ENCODE measurements at places on chromosomes 11 and 22. TPM values are rescaled to one million over a fixed set of nuclear protein-coding genes. Genes with fewer than 3 reads are reported as not detected.
A peak's percentile ranks its signal among the peaks of the same experiment; 100 is the strongest.

DNA sequence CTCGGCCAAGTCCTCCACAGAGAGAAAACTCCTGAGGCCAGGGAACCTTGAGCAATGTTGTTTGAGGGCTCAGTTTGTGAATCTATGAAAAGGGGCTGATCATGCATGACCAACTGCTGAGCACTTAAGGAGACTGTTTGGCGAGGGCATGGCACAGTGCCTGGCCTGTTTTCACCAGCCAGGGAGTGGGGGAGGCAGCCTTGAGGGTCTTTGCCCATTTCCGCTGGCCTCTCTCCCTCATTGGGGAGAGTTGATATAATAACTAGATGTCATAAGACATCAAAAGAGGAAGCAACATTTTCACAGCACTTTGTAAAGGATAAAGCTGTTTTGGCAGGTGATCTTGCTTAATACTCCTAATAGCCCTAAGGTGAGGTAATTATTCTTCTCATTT, 110.6 kb downstream of the TP53I11 start:
- no peak for DNase-seq

Gene OR51I1
- 0.54 TPM for total RNA-seq

DNA sequence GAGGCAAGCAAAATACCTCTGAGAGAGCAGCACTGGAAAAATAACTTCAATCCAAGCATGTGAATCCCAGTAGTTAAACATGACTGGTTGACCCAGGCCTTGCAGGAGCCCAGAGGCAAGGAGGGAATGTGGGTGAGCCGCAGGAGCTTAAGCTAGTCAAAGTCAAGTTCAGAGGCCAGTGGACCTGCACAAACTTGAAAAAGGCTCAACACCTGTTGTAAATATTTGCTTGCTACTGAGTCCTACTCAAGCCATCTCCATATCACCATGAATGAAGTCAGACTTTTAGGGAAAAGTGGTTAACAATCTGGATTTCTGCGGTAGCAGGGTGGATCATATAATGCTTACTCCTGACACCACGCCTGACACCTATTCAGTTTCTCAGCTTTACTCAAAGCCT, 4.8 kb upstream of the CAT start:
- no peak for DNase-seq

DNA sequence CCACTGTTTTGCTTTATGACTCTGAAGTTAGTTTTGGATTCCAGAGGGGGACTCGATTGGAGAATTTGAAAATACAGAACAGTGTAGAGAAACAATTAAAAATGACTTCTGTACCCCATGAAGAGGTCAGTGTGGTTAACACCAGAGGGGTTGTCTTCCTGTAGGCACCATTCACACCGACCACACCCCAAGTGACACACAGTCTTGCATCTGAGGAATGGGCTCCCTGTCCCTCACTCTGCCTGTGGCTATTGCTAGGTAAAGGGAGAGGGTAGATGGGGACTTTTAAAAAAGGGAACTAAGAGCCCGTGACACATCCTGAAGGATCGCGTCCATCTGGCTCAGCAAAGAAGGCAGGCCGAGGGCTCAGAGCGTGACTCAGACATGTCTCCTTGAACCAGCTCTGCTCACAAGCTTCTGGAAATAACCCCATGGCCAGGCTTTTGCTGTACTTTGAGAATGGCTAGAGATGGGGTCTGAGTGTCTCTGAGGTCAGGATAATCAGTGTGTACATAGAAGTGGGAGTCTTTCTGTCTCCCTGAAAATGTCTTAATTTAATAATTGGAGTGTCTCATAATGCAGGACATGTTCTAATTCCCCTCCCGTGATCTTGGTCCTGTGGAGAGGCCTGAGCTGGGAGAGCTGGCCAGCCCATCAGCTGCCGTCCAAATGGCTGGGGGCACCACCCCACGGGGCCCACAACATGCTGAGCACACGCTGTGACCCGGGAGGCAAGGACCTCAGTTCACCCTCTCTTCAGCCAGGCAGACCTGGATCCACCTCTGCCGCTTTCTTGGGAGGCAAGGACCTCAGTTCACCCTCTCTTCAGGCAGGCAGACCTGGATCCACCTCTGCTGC, 39.3 kb downstream of the SGSM1 start:
- no peak for DNase-seq

DNA sequence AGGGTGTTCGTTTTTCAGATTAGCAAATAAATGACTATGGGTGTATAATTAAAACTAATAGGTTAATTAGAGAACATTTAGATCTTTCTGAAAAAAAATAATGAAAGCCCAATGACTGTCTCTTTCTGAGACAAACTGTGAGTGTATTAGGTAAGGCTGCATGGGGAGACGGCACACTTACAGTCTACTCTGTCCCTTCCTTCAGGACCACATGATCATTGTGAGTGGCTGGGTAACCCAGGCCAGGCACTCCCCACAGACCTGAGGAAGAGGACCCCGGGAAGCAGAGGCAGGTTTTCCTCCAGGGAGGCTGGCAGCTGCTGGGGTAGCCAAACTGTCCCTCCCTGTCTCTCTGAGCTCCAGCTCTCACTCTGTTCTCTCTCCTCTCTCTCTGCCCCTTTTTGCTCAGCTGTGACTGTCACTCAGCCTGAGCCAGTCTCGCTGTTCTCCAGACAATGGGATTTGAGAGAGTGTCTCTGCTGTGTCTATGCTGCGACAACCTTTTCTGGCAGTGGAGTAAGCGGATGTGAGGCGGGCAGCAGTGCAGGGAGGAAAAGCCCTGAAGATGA, 83.1 kb upstream of the NCAM1 start:
- DNase-seq = no peak

DNA sequence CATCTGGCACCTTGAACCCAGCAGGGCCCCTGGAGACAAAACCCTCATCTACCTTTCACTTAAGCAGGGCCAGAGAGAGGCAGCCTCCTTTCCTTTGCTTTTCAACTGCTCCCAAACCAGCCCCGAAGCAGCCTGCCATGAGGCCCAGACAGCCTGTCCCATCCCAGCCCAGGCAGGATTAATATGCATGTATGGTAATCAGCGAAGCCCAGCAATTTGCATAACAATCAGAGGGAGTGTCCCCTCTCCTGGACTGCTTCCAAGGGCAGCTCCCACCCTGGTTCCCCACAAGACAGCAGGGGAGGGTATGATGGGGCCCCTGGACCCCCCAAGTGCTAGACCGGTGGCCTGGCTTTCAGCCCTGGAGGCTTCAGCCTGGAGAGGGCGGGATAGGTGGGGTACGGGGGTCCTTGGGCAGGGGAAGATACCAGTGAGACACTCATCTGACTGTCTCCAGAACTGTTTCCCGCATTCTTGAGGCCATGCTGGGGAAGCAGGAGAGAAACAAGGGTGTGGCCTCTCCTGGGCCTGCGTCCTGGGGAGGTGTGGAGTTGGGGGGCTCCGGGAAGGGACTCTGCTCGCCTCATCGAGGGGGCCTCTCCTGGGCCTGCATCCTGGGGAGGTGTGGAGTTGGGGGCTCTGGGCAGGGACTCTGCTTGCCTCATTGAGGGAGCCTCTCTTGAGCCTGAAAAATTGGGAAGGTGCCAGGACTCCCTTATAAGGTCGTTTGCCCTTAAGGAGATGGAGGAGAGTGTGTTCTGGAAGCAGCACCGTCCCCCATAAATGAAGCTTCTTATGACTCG, 93.2 kb upstream of the PRR5 start:
- DNase-seq = no peak

Gene IL17REL
- 0.27 TPM for total RNA-seq

- no peak for DNase-seq
Measured at GRCh38 chr22:20636945-20637344, 129.5 kb downstream of the MED15 start.

Gene TRIM51
- not detected for total RNA-seq

DNA sequence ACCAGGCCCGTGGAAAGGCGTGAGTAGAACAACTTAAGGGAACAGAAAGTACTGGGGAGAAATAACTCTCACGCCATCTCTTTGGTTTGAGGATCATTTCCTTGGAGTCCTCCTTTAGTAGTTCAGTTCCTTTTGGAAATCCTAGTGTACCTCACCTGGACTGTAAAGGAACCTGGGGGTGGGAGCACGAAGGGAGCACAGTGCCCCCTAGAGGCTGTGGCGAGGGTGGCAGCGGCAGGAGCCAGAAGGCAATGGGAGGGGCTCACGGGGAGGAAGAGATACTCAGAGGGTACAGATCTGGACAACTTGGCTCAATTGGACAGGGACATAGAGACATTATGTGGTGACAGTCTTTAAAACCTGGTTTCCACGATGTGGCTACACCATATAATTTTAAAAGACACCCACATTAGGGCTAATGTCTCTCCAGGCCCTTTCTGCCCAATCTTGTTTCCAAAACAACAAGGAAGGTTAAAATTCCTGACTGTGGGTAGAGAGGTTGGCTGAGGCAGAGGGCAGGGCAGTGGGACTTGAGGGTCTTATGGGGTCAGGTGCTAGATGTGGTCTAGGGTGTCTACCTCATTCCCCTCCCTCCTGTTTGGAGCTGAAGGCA, 87.0 kb downstream of the CSNK2A3 start:
- DNase-seq = no peak

Gene C11orf87
- 34.8 TPM for total RNA-seq

DNA sequence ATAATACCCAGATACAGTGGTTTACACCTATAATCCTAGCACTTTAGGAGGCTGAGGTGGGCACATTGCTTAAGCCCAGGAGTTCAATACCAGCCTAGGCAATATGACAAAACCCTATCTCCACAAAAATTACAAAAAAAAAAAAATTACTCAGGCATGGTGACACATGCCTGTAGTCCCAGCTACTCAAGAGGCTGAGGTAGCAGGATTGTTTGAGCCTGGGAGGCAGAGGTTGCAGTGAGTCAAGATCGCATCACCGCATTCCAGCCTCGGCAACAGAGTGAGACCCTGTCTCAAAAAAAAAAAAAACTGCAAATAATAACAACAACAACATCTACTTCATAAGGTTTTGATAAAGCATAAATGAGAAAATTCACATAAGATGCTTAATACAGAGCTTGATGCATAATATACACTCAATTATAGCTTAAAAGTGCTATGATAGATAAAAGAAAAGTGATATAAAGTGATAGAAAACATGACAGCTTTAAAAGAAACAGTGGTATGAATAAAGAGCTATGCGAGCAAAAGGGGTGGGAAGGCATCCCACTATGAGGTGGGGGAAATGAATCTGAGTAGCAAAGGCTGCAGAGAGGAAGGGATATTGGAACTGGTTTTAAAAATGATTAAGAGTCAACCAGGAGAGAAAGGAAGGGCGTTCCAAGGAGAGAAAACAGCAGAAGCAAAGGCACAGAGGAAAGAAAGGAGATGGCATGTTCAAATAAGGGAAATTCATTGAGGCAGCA, 197.6 kb downstream of the KIF18A start:
- no peak for DNase-seq

Gene CDC45
- 7.4 TPM for total RNA-seq

DNA sequence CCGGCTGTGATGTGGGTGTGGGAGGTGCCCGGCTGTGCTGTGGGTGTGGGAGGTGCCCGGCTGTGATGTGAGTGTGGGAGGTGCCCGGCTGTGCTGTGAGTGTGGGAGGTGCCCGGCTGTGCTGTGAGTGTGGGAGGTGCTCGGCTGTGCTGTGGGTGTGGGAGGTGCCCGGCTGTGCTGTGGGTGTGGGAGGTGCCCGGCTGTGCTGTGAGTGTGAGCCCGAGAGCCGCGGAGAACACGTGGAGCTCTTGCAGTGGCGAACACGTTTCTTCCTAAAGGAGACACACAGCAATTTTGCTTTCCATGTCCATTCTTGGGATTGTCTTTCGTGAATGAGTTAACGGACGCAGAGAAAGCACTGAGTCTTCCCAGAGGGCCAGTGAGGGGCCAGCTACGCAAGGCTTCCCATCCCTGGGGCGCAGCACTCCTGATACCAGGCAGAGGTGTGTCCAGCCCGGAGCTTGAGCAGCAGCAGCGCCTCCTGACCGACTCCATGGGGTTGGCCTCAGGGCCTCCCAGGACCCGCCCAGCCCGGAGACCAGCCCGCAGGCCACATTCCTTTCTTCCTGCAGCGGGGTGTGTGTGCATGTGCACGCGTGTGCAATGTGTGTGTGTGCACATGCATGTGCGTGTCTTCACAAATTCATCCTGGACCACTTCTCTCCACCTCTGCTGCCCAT, 245.0 kb upstream of the B3GAT1 start:
- DNase-seq = no peak

Gene SMIM35
- total RNA-seq = not detected

Gene TRIM49
- total RNA-seq = not detected

GRCh38 chr11:77656362-77656761, 18.8 kb upstream of the CLNS1A start:
- DNase-seq = no peak

- DNase-seq = no peak
Measured at GRCh38 chr11:22049276-22049675, 143.6 kb upstream of the ANO5 start.

- no peak for DNase-seq
Measured at GRCh38 chr11:76424379-76424778, 20.4 kb upstream of the EMSY start.

DNA sequence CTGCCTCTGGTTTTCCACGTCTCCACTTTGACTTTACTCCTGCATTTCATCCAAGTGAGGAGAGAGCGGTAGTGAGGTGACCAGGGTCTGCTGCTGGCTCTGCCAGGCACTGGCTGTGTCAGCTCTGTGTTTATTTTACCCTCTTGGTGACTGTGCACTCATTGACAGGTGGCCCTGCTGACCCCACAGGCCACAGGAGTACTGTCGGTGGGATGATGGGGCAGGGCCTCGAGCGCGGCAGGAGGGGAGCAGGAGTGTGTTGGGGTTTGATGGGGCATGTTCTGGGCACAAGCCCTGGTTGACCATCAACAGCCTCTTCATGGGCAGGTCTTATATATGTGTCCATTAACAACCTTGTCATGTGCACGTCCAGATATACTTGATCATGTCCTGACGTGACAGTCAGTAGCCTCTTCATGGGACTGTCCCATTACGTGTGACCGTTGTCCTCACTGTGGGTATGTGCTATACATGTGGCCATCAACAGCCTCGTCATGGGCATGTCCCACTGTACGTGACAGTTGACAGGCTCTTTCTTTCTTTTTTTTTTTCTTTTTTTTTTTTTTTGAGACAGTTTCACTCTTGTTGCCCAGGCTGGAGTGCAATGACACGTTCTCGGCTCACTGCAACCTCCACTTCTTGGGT, 31.4 kb upstream of the ACR start:
- DNase-seq = no peak

DNA sequence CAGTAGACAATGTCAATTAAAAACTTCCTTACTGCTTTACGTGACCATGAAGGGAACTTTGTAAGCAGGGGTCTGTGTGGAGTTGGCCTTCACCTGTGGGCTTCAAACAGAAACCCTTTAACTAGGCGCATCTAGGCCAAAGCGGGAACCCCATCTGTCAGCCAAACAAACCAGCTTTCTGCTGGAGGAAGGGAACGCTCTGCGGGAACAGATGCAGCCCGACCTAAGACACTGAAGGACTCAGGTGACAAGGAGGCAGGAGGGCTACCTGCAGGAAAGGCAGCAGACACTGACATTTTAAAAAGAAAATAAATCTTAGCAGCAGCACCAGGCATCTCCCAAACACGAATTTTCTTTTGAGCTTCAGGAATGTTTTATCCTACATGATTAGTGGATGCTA, 78.4 kb downstream of the CADM1 start:
- peak; percentile 57 for DNase-seq

Gene LGALS12
- total RNA-seq = not detected

GRCh38 chr11:72225411-72225951, 914 bp downstream of the INPPL1 start:
- no peak for DNase-seq

Measured in cerebellum (tissue), 4 donors.